ENCODE measurements at places on chromosomes 13 and 19.

- DNase-seq: peak; percentile 62
Observed at GRCh38 chr13:43785650-43786471, 911 bp downstream of the ENOX1 start.

GRCh38 chr19:18514800-18515682 lies 6.8 kb downstream of the ELL start:
- DNase-seq: peak; percentile 11

GRCh38 chr13:110475550-110476219 lies 85.8 kb downstream of the RAB20 start:
- DNase-seq: no peak

- no peak for DNase-seq
Observed at GRCh38 chr13:37747071-37747612, 122.4 kb downstream of the TRPC4 start.

DNA sequence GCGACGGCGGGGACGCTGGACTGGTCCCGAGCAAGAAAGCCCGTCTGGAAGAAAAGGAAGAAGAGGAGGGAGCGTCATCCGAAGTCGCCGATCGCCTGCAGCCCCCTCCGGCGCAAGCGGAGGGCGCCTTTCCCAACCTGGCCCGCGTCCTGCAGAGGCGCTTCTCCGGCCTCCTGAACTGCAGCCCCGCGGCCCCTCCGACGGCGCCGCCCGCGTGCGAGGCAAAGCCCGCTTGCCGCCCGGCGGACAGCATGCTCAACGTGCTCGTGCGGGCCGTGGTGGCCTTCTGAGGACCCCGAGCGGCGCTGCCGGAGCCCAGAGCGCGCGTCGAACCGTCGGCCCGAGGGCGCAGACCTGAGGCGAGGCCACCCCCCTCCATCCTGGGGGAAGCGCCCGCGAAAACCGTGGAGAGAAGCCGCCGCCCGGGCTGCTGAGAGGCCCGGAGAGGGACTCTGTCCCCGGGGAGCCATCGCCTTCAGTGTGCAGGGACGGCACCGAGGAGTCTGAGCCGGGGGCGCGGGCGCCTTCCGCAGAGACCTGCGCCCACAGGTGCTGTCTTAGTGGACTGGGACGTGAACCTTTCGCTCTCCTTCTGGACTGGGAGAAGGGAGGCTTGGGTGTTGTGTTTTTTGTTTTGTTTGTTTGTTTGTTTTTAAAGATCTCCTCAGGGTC lies 3.5 kb downstream of the IER2 start:
- no peak for DNase-seq

DNA sequence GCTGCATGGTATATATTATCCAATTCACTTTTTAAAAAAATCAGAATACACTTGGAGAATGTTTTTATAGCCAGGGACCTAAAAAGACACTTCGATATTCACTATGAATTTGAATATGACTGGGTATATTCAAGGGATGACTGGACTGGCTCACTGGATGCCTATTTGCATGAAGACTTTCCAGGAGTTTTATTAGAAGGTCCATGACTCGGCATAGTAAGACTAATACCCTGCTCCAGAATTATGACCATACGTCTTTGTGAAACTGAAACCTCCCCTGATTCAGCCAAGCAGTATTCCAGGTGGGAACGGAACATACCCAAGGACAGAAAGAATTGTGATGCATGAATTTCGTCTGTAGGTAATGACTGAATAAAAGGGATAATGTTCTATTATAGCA lies 3.9 kb upstream of the FAM216B start:
- no peak for DNase-seq

GRCh38 chr13:110396476-110396875 lies 89.4 kb downstream of the COL4A2 start:
- DNase-seq: no peak

- no peak for DNase-seq
Observed at GRCh38 chr13:113809934-113810333, 50.9 kb downstream of the TMEM255B start.

DNA sequence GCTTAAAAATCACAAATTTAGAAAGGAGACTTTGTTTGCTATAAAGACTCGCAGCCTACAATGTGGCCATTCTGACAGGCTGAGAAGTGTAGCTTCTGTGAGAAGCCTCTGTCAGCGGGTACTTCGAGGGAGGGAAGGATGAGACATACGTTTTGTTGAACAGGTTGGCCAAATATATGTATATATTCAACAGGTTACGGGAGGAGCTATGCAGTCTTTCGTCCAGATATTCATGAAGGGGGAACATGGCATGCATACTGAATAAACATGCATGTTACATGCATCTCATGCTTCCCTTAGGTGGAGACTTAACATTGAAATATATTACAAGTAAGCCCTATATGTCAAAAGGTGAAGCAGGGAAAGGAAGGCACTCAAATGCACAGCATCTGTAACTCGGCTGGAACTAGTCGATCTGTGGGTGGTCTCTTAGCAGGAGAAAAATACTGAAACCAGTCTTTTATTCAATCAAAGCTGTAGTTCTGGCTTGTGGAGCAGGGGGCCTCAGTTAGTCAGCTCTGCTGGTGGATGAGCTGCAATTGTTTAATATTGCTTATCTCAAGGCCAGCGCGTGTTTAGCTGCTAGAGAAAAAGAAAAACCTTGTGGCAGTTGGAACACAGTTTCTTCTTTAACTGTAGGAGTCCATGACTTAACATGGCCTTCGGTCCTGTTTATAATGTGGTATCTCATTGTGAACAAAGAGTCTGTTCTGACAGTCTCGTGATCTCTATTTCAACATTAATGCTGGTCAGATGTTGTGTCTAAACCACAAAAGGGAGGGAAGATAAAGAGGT lies 94.3 kb downstream of the FAM216B start:
- DNase-seq: no peak

GRCh38 chr19:44582581-44583265 lies 30.6 kb upstream of the IGSF23 start:
- no peak for DNase-seq

GRCh38 chr13:69796256-69796655 lies 311.4 kb upstream of the ATXN8OS start:
- no peak for DNase-seq

GRCh38 chr19:32662186-32662585 lies 12.8 kb downstream of the ANKRD27 start:
- no peak for DNase-seq

DNA sequence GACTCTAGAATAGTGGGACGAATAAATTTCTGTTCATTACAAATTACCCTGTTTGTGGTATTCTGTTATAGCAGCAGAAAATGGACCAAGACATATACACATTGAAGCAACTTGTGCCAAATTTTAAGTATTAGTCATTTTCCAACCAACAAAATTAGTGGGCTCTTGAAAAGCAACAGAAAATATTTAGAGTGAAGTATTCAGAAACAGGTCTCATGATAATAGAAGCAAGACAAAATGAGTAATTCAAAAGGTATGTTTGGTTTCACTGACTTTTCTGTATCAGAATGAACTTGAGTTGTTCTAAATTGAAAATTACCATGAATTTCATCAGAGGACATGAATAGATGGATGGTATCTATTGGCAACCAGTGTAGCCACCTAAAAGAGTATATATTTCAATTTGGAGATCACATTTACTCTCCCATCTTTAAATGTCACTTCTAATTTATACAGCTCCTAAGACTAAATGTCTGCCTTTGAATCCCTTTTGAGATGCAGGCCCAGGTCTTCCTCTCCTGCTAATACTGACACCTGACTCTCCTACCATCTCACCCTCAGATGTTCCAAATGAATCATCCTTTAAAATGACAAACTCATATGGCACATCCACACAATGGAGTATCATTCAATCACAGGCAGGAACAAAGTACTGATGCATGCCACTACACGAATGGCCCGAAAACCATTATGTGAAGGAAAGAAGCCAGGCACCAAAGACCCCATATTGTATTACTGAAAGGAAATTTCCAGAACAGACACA lies 40.7 kb upstream of the DOCK9 start:
- no peak for DNase-seq

GRCh38 chr13:47508527-47509228 lies 492.4 kb downstream of the SUCLA2 start:
- DNase-seq: no peak

- DNase-seq: no peak
Observed at GRCh38 chr13:111021270-111021669, 93.8 kb upstream of the ARHGEF7 start.

- DNase-seq: no peak
Observed at GRCh38 chr19:4354897-4355296, 11.5 kb downstream of the MPND start.

GRCh38 chr13:26601669-26602068 lies 44.2 kb downstream of the WASF3 start:
- no peak for DNase-seq

GRCh38 chr19:41123716-41124294 lies 9.6 kb downstream of the CYP2F1 start:
- no peak for DNase-seq

DNA sequence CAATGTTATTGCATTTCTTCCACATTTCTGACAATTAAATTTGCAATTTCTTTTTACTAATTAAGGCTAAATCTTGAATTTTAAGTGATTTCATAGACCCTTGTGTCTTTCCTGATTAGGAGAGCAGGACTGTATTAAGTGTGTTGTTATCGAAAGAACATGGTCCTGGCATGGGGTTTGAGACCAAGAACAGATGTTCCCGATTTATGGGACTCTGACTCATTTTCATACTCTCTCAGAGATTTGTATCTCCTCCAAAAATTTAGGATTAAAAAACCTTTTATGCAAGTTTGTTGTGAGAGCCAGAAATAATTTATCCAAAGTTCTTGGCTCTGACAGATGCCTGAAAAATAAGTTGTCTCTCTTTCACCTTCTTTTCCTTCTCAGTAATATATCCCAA lies 589.3 kb upstream of the ARGLU1 start:
- no peak for DNase-seq

DNA sequence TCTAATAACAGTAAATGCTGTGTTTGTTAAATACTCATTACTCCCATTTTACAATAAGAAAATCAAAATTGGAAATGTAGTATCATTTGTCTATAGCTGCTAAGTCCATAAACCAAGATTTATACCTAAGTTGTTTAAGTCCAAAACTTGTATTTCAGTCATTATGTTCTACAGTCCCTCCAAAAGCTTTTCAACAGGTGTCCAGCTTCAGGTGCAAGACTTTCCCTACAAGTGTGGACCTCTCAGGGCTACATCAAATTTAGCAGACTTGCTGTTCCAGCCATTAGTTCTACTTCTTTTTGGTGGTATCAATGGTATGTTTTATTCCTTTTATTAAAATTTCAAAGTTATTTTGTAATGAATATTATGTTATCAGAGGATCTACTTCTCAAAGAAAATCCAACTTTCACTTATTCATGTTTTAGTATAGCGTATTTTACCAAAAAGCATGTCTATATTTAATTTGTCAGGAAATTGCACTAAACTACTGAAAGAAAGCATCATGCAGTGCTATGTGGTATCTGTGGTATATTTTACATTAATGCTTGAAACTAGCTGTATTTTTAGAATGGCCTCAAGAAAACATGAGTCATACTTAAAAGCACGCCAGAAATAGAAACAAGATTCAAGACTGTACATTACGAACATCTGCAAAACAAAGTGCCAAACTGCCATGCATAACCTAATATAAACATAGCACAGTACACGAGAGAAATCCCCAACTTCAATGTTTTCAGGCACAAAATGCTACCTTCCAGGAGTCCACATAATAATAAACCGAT lies 44.5 kb downstream of the VWA8 start:
- no peak for DNase-seq

GRCh38 chr13:113495494-113496210 lies 5.1 kb upstream of the DCUN1D2 start:
- no peak for DNase-seq

- no peak for DNase-seq
Observed at GRCh38 chr13:20408181-20408580, 117.5 kb downstream of the CRYL1 start.

- no peak for DNase-seq
Observed at GRCh38 chr19:18366021-18366435, 19.9 kb upstream of the GDF15 start.

DNA sequence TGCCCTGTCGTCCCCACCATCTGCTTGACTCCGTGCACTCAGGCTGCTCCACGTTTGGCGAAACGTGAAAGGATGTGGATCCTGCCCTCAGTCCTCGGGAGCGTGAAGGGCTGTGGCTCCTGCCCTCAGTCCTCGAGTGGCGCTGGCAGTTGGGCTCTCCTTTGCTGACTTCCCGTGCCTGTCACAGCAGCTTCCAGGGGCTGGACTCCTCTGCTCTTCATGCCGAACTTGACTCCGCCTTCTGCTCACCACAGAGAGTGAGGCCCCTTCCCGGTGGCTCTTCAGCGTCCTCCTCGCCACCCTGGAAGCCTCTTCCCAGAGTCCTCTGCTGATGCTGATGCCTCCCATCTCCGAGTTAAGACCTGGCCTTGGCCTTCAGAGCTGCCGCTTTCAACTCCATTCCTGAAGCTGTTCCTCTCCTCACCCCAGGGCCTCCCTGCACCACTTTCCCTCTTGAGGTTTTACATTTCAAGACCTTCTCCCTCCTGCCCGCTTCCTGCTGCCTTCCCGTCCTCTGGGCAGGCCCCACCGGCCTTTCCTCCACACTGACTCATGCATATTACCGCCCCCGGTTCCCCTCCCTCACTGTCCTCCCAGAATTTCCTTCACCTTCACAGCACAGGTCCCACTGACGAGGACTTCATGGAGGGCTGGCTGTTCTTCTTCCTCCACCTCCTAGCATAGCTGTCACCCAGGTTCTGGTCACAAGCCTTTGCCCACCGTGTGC lies 111.7 kb downstream of the SHISA2 start:
- no peak for DNase-seq

DNA sequence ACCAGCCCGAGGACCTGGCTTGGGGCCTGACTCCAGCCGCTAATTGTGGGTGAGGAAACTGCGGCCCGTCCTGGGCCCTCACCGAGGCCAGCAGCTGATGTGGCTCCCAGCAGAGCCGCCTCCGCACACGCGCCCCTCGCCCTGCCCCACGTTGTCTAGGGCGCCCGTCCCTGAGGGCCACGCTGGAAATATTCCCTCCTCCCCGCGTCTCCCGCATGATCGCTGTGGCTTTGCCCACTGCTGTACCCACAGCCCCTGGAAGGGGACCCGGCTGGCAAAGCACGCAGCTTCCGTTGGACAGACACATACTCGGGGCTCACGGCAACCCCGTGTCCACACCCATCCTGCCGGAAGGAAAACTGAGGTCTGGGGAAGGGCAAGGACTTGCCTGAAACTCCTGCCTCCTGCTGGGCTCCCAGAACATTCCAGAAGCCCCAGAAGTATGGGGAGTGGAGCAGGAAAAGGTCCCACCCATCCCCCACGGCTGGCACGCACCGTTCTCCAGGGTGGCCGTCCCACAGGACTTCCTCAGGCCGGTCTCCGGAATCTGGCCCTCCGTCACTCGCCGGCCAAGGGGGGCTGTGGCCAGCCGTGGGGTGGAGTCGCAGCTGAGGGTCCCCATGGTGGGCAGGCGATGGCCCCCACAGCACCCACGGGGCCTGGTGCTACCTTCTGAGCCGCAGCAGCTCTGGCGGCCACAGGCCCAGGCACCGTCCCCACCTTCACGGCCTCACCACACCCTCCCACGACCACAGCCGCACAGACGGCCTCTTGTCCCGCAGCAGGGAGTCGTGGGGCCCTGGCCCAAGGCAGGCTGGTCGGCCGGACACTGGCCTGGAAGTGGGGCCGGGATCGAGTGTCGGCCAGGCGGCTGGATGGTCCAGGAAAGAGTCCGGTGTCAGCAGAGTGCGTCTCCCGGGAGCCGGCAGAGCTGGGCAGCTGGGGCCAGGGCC lies 13.6 kb upstream of the SHC2 start:
- no peak for DNase-seq

- DNase-seq: no peak
Observed at GRCh38 chr19:2719920-2720776, 1.0 kb downstream of the DIRAS1 start.

GRCh38 chr19:57802269-57802668 lies 12.4 kb downstream of the ZNF552 start:
- no peak for DNase-seq

- no peak for DNase-seq
Observed at GRCh38 chr13:98945863-98946605, 31.8 kb downstream of the DOCK9 start.

GRCh38 chr13:99031832-99032231 lies 54.0 kb upstream of the DOCK9 start:
- no peak for DNase-seq
